ENCODE measurements at places on chromosomes 7 and 10.

- peak; percentile 48 for DNase-seq
These were observed 59.9 kb upstream of the DNAJB6 start for GRCh38 chr7:157276731-157277562.

DNA sequence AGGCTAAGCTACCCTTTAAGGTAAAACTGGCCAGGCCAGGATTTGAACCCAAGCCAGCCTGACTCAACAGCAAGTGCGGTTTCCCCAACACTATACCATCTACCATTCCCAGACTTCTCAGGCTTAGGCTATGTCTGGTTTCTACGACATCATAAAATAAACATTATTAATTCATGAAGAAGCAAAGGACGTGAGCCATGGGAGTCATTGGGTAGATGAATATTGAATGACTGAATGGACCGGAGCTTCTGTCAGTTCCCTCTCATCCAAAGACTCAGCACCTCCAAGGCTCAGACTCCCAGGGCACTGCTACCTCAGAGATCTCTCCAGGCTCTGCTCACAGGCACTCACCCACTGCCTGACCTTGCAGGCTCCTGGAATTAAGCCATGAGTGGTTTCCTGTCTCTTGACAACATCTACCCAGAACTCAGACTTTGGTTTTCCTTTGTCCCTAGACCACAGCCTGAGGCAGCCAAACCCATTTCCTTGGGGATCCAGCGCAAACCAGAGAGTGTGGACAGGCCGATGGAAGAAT is 64.6 kb upstream of the STEAP1B start:
- DNase-seq, result peak; percentile 35

GRCh38 chr7:113113912-113114311 is 4.4 kb downstream of the SMIM30 start:
- DNase-seq, result no peak

- DNase-seq, result no peak
These were observed 30.3 kb downstream of the SKIDA1 start for GRCh38 chr10:21495002-21495751.

DNA sequence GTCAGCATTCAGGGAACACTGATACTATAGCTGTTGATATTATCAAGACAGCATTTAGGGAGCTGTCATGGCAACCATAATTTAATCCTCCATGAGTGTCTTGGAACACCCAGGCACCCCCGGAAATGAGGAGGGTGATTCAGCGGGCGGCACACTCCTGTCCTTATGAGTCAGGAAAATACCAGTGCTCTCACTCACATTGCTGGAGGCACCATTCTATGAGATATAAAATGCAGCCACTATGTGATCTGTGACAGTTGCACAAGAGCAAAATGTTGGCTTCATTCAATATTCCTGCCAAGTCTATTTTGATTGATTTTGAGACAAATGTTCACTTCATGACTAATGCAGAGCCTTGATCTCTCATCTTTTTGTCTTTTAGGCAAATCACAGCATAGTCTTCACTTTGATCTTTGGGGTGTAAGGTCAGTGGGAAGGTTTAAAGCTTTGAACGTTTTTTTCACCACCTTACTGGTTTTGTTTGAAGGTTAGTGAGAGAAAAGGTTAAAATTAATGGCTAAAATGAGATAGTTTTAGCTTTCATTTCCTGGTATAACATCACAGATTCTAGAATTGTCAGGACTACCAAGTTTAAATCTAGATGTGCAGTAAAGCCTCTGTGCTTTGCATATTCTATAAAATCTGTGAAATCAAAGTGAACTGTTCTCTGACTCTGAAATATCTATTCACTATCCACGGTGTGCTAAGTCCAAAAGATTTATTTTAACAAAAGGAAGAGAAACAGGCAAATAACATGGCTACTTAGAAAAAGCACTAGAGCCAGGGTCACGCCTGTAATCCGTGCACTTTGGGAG is 12.4 kb upstream of the ARHGAP12 start:
- DNase-seq, result no peak

GRCh38 chr10:133160826-133161471 is 930 bp downstream of the KNDC1 start:
- no peak for DNase-seq

DNA sequence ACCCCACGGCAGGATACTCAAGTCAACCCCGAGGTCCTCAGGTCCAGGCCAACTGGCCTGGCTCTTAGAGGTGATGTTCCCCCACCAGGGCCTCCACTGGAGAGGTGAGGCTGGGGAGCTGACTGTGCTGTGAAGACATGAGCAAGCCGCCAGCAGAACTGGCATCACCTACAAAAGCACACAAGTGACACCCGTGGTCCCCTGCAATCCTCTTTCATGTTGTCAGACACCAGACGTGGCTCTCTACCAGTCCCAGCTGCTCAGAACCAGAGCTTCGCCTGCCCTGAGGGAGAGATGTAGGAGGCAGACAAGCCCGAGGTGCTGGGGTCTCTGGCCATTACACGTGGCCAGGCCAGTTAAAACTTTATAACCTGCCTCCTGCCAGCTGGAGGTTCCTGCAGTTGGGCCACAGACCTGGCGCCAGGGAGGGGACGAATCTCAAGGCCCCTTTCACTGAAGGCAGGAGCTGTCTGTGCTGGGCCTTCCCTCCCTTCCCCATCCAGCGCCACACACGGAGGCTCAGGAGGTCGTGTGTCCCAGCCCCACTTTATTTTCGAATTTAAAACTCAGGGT is 2.2 kb downstream of the COMTD1 start:
- no peak for DNase-seq

DNA sequence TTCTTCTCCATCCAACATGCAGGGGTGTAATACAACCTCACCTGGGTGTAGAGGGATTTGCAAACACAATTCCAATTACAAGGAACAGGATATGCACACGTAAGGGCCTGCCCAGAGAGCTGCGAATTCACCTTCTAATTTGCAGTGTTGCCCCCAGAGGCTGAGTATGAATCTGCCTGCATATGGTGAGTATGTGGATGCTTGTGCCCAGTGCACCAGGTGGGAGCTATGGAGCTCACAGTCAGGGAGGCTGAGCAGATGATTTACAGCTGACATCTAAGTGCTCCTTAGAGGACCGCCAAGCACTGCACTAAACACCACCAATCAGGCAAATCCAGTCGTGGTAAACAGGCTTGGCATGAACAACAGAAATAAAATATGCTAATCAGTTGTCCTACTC is 132.0 kb downstream of the RELN start:
- peak; percentile 91 for DNase-seq

GRCh38 chr7:97078023-97078969 is 39.2 kb upstream of the SDHAF3 start:
- DNase-seq, result no peak

- no peak for DNase-seq
These were observed 189.0 kb upstream of the SH2B2 start for GRCh38 chr7:102097601-102098161.

DNA sequence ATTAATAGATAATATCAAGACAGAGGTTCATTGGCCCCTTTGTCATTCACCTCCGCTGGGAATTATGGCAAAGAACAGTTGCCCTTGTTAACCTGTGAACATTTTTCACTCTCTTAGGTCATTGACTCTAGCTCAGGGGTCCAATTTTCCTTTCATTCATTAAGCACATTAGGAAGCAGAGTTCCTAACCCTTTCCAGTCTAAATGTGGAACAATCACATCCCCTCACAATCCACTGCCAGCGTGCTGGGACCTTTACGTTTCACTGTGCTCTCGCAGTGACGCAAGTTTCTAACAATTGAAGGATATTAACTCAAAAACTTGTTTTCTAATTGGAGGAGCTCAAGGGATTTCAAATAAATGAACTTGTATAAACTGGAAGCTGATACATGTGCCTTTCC is 79.3 kb upstream of the MEOX2 start:
- no peak for DNase-seq

- peak; percentile 81 for DNase-seq
These were observed 147.9 kb downstream of the DGKB start for GRCh38 chr7:14754631-14755030.

- DNase-seq, result no peak
These were observed 150.3 kb downstream of the AUTS2 start for GRCh38 chr7:69748530-69748929.

DNA sequence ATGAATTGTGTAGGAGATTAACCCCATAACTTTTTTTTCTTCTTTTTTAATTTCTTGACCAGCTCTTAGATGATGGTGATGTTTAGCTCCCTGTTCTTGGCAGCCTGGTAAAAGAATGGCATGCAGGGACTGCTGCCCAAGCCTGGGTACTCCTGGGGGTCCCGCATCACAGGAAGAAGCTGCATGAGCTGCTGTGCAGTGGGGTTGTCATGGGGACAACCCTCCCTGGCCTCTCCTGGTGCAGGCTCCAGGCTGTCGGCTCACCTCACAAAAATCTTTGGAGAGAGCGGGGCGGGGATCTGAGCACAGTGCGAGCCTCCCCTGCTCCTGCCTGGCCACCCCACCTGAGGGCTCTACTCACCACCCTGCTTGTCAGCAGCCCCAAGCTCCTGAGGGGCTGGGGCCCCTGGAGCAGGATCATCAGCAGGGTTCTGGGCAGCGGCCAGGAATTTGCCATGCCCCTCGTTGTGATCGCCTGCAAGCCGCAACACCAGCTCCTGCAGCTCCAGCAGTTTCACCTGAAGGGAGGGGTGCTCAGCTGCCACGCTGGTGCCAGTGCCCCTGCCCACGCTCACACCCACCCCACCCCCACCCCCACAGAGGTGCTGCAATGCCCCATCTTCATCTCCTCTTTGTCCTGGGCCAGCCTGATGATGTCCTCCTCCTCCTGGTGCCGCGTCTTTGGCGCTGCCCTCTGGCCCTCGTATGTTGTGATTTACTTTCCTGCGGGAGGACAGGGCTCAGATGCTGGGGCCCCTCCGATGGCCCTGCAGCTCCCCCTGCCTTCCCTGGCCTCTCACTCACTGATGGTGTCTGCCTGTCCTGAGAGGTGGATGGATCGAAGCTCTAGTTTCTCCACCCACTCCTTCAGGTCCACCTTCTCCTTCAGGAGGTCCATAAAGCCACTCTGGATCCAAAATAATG is 15.5 kb upstream of the MTPAP start:
- no peak for DNase-seq

DNA sequence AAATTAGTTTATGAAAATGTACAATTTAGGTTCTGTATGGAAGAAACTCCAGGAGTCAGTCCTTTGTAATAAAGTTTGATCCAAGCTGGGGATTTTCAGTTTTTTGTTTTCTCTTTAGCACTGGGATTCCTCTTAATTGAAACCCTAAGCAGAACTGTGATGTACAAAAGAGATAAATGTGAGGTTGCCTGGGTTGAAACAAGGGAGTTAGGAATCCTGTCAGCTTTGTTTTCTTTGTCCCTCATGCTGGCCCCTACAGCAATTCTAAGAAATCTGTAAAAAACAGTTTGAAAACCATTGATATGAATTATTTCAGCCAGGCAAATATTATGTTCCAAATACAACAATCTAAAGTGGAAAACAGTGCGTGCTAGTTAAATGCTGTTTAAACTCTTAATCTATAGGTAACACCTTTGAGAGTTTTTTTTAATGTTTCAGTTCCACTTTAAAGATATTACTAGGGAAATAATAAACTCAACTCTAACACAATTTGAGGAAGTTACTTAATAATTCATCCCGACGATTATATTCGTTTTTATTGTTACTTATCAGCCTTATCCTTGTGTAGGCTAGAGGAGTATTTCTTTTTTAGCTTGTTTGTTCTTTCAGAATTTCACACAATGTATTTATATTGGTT is 65.3 kb downstream of the SGCE start:
- no peak for DNase-seq

- no peak for DNase-seq
These were observed 129.6 kb downstream of the TNS3 start for GRCh38 chr7:47452295-47452694.

- DNase-seq, result no peak
These were observed 10.6 kb upstream of the LYZL2 start for GRCh38 chr10:30639946-30640786.

- DNase-seq, result no peak
These were observed 221.0 kb downstream of the GLRX3 start for GRCh38 chr10:130357226-130357625.

DNA sequence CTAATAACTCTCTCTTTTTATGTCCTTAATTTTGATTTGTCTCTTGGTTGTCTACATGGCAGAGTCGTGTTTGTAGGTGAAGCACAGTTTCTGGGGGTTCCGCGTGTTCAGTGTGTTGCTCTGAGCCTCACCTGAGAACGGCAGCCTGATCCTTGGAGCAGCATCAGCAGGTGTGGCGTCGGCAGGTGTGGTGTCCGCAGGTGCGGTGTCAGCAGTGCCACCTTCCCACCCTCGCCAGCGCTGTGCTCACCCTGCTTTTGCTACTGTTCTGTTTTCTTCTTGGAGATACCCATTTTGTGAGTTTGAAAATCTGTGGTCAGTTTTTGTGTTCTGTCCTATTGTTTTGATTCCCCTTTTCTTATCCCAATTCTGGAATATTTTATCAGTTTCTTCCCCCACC is 406.6 kb downstream of the GLRX3 start:
- no peak for DNase-seq

DNA sequence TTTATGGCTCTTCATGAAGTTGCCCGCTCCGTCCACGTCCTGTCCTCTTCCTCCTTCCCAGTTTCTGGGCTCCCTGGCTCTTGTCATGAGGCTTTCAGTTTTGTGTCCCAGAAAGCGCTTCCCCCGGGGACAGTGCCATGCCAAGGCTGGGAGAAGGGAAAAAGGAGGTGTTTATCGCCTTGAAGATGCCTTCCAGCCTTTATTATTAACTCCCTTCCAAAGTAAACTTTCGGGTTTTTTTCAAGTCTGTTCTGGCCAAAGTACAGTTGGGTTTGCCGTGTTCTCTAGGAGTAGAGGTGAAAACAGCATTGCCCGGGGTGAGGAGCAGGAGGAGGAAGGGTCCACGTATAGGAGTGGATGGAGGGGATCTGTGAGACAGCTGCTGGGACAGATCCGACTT is 117.2 kb downstream of the CUX1 start:
- no peak for DNase-seq

- DNase-seq, result no peak
These were observed 465.3 kb downstream of the REEP3 start for GRCh38 chr10:63986536-63986935.

DNA sequence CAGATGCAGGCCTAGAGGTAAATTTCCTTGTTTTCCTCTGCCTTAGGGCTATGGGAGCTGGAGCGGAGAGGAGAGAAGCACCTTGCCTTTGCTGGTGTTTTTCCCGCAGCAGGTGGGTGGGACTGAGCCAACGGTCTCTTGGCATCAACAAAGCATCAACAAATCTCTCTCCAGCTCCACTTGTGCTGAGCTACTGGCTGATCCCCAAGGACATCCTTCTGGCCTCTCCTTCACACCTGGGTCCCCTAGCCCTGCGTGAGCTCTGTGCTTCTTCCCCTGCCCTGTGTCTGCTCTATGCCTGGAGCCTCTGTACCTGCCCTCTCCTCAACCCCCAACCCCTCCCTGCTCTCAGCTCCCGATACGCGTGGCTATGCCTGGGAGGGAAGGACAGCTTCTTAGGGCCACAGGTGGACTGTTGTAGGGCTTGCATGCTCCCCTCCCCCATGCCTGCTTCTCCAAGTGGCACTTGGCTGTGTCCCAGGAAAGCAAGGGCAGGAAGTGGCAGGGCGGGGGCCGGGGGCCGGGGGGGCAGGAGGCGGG is 3.2 kb upstream of the CLDN4 start:
- peak; percentile 99 for DNase-seq

GRCh38 chr7:75981453-75982305 is 12.7 kb downstream of the TMEM120A start:
- DNase-seq, result no peak
